ENCODE measurements at places on chromosomes 3 and 15. TPM values are rescaled to one million over a fixed set of nuclear protein-coding genes. Genes with fewer than 3 reads are reported as not detected.
A peak's percentile ranks its signal among the peaks of the same experiment; 100 is the strongest.

DNA sequence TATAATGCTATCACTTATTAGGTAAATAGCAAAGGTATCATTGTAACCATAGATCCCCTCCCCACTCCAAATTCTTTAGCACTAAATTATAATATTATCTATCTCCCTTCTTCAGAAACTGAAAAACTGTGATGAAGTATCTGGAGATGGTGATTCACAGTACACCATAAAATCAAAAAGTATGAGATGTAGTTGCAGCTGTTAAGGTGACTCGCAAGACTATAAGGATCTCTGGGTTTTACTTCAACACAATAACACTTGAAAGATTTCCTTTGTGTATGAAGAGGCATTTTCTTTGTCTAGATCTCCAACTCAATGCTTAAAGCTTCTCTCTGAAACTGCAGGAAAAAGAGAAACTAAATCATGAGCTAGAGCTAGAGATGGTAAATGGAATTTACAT lies 46.9 kb downstream of the IFT57 start:
- peaks cover 7% of the 10 kb centered on the region for H3K4me1 ChIP-seq
- no peaks in the 10 kb centered on the region for H3K27me3 ChIP-seq
- no peak overlapping the region for H3K27ac ChIP-seq
- no peak overlapping the region for H3K4me3 ChIP-seq
- DNase-seq = peak; percentile 16

- DNase-seq = no peak
- no peaks in the 10 kb centered on the region for H3K36me3 ChIP-seq
- H3K4me1 ChIP-seq = no peaks in the 10 kb centered on the region
Measured at GRCh38 chr15:37951999-37952398, 17.6 kb downstream of the TMCO5A start.

DNA sequence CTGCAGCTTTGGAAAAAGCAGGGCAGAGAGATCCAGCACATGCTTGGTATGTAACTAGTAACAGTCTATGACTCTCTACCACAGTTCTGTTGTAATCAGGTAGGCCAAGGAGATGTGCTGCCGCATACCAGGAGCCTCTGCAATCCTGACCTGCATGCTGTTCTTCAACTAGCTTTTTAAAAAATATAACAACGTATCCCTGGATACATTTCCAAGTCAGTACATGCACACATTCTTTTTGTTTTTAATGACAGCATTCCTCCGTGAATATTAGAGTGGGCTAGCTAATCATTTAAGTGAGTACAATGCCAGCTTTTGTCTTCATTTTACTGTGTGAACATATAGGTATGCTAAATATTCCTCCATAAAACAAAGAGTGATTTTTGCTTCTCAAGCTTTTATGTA lies 437.8 kb downstream of the RBMS3 start:
- H3K4me3 ChIP-seq = no peak overlapping the region
- H3K4me1 ChIP-seq = no peaks in the 10 kb centered on the region
- H3K27me3 ChIP-seq = no peaks in the 10 kb centered on the region
- no peak overlapping the region for H3K27ac ChIP-seq

GRCh38 chr15:75042730-75043508 lies 19.5 kb downstream of the PPCDC start:
- H3K4me3 ChIP-seq = no peak overlapping the region
- peaks cover 22% of the 10 kb centered on the region for H3K4me1 ChIP-seq
- no peaks in the 10 kb centered on the region for H3K27me3 ChIP-seq
- DNase-seq = no peak
- H3K36me3 ChIP-seq = no peaks in the 10 kb centered on the region

- no peaks in the 10 kb centered on the region for H3K36me3 ChIP-seq
- no peaks in the 10 kb centered on the region for H3K27me3 ChIP-seq
- no peak overlapping the region for H3K4me3 ChIP-seq
- peaks cover 24% of the 10 kb centered on the region for H3K4me1 ChIP-seq
- H3K27ac ChIP-seq = peak overlapping the region; percentile 74
Measured at GRCh38 chr15:40941068-40941527, 12.0 kb downstream of the DLL4 start.

DNA sequence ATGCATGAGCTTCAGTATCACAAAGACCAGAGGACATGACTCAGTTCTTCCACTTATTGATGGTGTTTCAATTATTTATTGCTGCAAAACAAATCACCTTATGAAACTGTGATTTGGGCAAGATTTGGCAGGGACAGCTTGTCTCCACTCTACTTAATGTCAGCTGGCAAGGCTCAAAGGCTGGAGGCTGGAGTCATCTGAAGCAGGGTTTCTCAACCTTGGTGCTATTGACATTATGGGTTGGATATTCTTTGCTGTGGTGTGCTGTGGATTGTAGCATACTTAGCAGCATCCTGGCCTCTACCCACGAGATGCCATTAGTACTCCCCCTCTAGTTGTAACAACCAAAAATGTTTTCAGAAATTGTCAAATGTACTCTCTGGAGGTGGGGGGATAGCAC lies 138.8 kb upstream of the PEX5L start:
- H3K4me1 ChIP-seq = no peaks in the 10 kb centered on the region
- H3K27me3 ChIP-seq = no peaks in the 10 kb centered on the region
- no peak overlapping the region for H3K4me3 ChIP-seq
- no peaks in the 10 kb centered on the region for H3K36me3 ChIP-seq
- H3K27ac ChIP-seq = no peak overlapping the region

DNA sequence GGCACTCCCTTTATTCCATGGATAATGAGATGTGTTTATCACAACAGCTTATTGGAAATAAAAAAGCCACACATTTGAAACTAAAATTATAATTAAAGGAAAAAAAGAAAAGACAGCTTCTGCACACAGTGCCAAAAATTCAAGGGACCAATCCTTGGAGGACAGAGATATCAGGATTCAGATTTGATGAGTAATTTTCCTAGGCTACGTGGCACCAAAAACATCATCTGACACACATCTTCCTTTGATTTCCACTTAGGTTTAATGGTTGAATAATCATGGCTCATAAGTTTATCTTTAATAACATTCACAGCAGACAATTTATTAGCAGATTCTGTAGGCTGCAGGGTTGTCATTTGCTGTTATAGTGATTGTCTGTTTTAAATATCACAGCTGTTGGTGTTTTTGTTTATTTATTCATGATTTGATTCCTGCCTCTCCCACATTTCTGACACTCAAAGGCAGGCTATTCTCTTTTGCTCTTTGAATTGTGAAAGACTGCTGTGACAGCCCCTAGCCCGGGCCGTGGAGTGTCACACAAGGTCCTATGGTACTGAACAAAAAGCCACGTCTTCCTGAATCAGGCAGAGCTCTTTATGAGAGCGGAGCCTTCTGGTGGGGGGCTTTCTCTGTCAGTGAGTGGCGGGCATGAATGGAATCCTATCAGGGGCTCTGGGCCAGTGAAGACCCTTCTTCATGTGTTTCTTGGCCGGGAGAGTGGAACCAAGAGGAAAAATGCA lies 708.5 kb downstream of the SQOR start:
- no peaks in the 10 kb centered on the region for H3K4me1 ChIP-seq
- no peak overlapping the region for H3K27ac ChIP-seq
- no peaks in the 10 kb centered on the region for H3K27me3 ChIP-seq
- no peak overlapping the region for H3K4me3 ChIP-seq

GRCh38 chr3:168653255-168653654 lies 557.5 kb upstream of the GOLIM4 start:
- H3K4me3 ChIP-seq = no peak overlapping the region
- no peaks in the 10 kb centered on the region for H3K36me3 ChIP-seq
- H3K27me3 ChIP-seq = no peaks in the 10 kb centered on the region
- no peak for DNase-seq
- no peak overlapping the region for H3K27ac ChIP-seq

- DNase-seq = no peak
- H3K4me3 ChIP-seq = no peak overlapping the region
- no peaks in the 10 kb centered on the region for H3K27me3 ChIP-seq
- H3K4me1 ChIP-seq = no peaks in the 10 kb centered on the region
Measured at GRCh38 chr3:126259411-126260391, 79.3 kb upstream of the ALDH1L1 start.

- H3K36me3 ChIP-seq = no peaks in the 10 kb centered on the region
- no peaks in the 10 kb centered on the region for H3K27me3 ChIP-seq
- H3K4me1 ChIP-seq = peaks cover 9% of the 10 kb centered on the region
- peak overlapping the region; percentile 44 for H3K27ac ChIP-seq
- no peak overlapping the region for H3K4me3 ChIP-seq
- DNase-seq = peak; percentile 99
Measured at GRCh38 chr3:11499144-11499543, 144.6 kb downstream of the VGLL4 start.

DNA sequence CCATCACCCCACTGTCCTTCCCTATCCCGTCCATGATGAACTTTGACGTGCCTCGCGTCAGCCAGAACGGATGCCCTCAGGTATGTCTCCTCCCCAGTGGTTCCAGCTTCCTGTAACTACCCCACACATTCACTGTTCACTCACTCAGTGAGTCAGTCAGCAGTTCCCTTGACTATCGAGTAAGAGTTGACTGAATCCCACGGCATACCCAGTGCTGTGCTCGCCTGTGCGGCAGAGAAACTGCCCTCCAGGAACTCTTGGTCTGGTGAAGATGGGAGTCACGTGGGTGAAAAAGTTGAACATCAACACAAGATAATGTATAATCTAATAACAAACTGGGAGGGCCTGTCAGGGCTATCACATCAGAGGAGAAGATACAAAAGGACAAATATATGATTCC lies 36.7 kb downstream of the CCDC33 start:
- no peak overlapping the region for H3K27ac ChIP-seq
- no peak for DNase-seq
- H3K36me3 ChIP-seq = no peaks in the 10 kb centered on the region
- H3K27me3 ChIP-seq = peaks cover 21% of the 10 kb centered on the region

- H3K27ac ChIP-seq = no peak overlapping the region
- H3K36me3 ChIP-seq = no peaks in the 10 kb centered on the region
Measured at GRCh38 chr15:62264196-62264595, 99.1 kb upstream of the C2CD4B start.

DNA sequence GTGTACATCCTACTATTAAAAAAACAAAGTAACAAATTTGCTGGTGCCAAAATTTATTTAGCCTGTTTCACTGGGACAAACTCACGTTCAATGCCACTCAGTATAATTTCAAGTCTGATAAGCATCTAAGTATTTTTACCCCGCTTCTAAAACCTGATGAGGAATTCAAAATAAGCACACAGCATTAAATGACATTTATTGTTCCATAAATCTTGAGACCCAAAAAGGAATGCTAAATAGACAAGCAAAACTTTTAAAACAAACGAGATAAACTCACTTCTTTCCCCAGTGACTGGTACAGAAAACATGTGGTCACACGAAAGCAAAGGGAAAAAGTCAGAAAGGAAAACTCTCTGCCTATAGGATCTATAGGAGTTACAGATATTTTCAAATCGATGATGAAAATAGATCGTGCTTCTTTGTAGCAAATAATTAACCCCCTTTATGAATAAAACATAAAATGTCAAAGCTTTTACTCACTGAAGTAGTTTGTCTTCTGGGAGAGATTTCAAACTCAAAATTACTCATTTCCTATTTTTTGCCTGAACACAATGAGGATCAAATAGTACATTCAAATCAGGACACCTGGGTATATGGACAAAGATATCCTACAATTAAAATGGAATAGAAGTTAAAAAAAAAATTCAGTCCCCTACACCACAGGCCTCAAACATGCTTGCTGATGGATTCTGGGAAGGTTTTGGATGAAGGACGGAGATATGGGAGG lies 51.7 kb downstream of the UBP1 start:
- no peaks in the 10 kb centered on the region for H3K4me1 ChIP-seq
- DNase-seq = no peak
- H3K27me3 ChIP-seq = no peaks in the 10 kb centered on the region
- H3K4me3 ChIP-seq = no peak overlapping the region

DNA sequence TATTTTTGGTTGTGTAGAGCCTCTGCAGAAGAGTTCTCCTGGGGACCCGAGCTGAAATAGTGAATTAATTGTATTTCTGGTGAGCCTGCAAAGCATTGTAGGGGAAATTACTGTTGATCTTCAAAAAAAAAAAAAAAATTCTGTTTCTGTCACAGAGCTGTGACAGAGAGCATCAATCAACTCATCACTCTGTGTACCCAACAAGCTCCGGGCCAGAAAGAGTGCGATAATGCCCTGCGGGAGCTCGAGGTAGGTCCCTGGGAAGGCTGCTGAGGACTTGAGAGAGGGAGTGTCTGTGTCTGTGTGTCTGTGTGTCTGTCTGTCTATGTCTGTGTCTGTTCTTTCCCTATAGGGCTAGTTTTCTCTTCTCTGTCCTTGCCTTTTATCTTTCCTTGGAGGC lies 294.4 kb upstream of the TPM1 start:
- no peak overlapping the region for H3K27ac ChIP-seq
- no peaks in the 10 kb centered on the region for H3K36me3 ChIP-seq
- no peak overlapping the region for H3K4me3 ChIP-seq
- peaks cover 3% of the 10 kb centered on the region for H3K4me1 ChIP-seq

DNAJC13 gene
- total RNA-seq = 65.7 TPM

SLC38A3 gene
- total RNA-seq = not detected

SCN10A gene
- total RNA-seq = not detected

MED12L gene
- total RNA-seq = 4.9 TPM

UTS2B gene
- total RNA-seq = 0.99 TPM

AEN gene
- 68.1 TPM for total RNA-seq

Data from fibroblast of lung (primary cell).